ENCODE measurements at places on chromosomes 5 and 9. TPM values are rescaled to one million over a fixed set of nuclear protein-coding genes. Genes with fewer than 3 reads are reported as not detected.

Gene SLC4A9
- 2.5 TPM for total RNA-seq

GRCh38 chr9:126371007-126371870, 44.6 kb downstream of the MVB12B start:
- no peak for DNase-seq

DNA sequence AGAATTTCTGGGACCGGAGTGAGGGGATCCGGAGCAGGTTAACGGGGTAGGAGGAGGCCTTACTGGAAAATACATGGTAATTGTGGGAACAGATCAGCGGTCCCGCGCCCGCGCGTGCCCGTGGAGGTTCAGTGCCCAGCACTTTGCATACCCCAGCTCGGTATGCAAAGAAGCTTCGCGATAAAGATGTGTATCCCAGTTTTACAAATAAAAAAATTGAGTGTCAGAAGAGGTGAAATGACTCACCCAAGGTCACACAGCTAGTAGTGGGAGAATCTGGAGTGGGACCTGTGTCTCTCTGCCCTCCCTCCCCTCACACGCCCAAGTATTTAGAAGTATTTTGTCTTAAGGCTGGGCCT, 967 bp downstream of the NEURL1B start:
- no peak for DNase-seq

Gene VDAC1
- total RNA-seq, result 148 TPM

DNA sequence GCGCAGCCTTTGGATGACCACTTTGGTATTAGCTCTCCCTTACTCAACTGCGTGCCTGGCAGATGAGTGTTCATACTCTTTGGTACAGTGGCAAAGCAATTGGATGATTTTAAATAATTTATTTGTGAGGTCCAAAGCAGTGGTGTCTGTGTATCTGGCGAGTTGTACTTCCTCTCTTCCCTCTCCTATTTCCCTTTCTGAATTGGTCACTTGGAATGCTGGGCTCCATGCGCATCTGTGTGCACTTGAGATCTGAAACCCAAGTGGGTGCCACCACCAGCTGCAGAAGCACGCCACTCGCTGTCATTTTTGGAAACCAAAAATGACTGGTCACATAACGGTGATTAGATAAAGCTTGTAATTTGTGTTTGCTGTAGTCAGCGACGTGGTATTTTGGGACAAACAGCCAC, 386.0 kb upstream of the KLF4 start:
- DNase-seq, result no peak

DNA sequence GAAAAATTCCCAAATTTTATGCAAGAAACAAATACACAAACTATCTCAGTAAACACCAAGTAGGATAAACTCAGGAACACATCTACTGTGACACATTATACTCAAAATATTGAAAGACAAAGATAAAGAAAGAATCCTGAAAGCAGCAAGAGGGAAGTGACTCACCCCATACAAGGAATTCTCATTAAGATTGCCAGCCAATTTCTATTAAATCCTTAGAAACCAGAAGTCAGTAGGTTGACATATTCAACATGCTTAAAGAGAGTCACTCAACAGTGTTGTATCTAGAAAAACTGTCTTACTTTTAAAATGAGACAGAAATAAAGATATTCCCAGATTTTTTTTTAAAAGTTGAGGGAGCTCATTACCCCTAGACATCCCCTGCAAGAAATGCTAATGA, 15.5 kb downstream of the SPATA31E1 start:
- no peak for DNase-seq

DNA sequence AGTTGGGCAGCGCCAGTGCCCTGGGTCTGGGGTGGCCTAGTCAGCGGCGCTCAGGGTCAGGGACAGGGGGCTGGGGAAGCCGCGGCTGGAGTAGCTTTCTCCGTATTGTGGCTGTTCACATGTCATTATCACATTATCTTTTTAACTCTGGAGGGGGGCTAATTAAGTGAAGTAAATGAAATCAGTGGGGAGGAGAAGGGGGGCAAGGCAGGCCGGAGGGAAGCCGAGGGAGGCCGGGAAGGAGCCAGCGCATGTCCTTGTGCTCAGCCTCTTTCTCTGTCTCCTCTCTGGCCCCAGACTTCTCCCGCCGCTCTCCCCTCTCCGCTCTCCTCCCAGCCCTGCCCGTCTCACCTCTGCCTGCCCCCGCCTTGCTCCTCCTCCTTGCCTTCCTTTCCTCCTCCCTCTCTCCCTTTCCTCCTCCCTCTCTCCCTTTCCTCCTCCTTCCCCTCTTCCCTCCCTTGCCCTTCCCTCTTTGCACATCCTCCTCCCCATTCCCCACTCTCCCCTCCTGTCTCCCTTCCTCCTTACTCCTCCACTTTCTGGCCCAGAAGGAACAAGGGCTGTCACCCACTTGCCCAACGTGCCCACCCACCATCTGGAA, 38.7 kb downstream of the ASS1 start:
- no peak for DNase-seq

- no peak for DNase-seq
Observed at GRCh38 chr9:104506565-104506964, 2.5 kb downstream of the OR13F1 start.

GRCh38 chr9:131748411-131748955, 8.6 kb upstream of the RAPGEF1 start:
- DNase-seq, result no peak

Gene CYLC2
- not detected for total RNA-seq

Gene PIP5K1B
- 10.1 TPM for total RNA-seq

DNA sequence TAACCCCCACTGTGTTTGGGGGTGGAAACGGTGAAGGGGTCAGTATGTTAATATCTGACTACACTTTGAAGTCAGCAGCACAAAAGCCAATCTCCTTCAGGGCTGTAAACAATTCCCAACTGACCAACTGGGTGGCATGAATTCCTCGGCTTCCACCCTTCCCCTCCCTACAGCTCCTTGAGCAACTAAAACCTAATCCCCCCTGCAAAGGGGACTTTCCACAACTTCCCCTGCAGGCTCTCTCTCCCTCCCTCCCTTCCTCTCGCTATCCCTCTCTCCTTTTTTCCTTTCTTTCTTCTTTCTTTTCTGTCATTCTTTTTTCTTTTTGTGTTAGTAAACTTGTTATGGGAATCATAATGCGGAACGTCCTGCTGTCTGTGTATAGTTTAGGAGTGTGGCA, 65.1 kb upstream of the PTCH1 start:
- DNase-seq, result no peak

DNA sequence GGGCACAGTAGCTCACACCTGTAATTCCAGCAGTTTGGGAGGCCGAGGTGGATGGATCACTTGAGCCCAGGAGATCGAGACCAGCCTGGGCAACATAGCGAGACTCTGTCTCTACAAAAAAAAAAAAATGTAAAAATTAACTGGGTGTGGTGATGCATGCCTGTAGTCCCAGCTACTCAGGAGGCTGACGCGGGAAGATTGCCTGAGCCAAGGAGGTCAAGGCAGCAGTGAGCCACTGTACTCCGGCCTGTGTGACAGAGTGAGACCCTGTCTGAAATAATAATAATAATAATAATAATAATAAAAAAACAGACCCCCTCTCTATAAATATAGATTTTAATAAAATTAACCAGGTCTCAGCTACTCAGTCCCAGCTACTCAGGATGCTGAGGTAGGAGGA, 179.7 kb downstream of the AOPEP start:
- DNase-seq, result no peak

DNA sequence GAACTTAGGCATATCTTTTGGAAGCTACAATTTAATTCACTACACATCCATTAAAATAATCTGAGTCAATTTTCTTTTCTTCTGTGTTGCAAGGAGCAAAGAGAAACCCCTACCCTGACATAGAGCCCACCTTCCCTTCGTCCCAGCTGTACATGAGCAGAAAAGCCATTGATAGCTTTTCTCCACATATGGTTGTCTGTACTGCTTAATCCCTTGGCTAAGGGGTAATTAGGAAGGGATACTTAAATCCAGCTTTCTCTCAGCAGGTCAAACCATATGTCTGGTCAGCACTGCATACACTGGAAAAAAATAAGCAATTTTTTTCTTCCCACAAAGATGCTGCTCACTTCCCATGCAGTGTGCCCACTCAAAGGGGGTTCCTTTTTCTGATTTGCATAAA, 94.7 kb upstream of the RAD23B start:
- no peak for DNase-seq

DNA sequence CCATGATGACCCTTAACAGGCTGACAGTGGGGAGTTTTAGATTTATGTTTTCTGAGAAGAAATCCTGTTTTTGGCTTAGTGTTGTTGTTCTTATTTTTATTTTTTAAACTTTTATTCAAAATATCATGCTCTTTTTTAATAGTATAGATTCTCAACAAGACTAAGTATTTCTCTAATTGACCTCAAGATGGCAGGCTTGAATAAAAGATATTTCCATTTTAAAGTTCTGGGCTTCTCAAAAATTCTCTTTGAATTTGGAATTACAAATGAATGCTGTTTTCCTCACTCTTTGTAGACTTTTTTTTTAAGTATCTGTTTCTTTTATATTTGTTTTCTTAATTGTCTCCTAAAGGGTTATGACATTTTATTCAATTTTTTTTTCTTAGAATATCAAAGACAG, 50.0 kb upstream of the SH3GL2 start:
- DNase-seq, result no peak

Gene C5
- total RNA-seq, result 4.6 TPM

DNA sequence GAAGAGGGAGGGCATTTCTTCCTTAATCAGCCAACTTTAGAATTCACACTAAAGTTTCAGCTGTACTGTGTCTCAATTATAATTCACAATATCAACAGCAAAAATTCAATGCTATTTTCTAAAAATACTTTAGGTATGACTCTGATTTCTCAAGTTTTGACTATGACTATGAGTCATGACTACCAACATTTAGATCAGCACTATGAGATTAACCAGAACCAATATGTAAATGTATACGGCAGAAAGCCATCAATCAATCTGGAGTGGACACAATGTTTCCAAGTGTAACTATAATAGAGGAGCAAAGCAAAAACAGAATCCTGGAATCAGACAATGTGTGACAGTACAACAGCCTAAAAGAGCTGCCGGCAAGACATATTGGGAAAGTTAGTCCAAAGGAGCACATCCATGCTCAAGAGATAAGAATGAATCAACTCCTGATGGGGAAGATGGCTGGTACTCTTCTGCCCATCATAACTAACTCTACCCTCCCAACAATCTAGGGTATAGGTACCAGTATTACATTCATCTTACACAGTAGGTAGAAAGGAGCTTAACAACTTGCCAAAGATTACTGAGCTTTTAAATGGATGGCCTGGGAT, 294.4 kb downstream of the SEMA5A start:
- no peak for DNase-seq

Gene FLT4
- 29.4 TPM for total RNA-seq

DNA sequence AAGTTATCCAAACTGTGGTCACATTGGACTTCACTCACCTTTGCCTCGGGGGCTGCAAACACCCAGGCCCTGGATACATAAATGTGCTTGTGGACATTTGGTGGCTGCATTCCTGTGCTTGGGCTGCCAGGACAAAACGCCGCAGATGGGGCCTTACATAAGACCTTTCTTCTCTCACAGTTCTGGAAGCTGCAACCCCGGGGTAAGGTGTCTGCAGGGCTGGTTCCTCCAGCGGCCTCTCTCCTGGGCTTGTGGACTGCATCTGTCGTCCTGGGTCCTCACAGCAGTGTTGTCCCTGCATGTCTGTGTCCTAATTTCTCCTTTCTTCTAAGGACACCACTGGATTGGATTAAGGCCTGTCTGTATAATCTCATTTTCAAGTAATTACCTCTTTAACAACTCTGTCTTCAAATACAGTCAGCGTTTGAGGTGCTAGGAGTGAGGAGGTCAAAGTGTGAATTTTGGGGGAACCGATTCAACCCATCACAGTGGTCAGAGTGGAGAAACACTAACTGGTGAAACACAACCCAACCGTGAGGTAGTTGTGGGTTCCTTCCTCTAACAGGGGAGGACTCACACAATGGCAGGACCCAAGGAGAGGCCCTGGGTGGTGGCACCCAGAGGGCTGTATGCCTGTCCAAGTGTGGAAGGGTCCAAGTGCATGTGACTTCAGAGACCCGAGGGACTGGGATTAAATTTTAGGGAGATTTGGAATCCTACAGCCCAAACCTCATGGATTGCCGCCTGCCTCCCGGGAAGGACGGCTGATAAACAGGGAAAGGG, 415.6 kb downstream of the IRX2 start:
- DNase-seq, result no peak

Gene TRPM3
- total RNA-seq, result 11.4 TPM

Gene TAF1L
- total RNA-seq, result not detected

Gene PDGFRB
- total RNA-seq, result 104 TPM

DNA sequence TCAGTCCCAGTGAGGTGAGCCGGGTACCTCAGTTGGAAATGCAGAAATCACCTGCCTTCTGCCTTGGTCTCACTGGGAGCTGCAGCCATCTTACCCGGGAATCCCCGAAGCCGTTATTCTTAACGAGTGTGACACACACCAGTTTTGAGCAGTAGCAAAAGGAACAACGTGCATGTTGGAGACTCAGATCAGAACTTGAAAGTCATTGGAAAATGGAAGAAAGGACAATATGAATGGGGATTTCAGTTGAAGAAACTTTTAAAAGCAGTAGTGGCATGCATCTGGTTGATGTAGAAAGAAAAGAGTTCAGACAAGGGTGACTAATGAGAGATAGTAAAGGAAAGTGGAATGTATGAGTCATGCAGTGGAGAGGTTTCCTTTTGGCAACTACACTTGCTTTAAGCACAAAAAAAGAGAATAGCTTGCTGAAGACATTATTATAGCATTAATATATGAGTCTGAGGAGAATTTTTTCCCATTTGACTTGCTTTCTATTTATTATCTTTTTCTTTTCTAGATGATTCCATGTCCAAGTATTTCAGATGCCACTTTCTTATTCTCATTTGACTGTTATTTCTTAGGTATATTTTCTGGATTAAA, 44.4 kb upstream of the ANKDD1B start:
- peak; percentile 30 for DNase-seq

DNA sequence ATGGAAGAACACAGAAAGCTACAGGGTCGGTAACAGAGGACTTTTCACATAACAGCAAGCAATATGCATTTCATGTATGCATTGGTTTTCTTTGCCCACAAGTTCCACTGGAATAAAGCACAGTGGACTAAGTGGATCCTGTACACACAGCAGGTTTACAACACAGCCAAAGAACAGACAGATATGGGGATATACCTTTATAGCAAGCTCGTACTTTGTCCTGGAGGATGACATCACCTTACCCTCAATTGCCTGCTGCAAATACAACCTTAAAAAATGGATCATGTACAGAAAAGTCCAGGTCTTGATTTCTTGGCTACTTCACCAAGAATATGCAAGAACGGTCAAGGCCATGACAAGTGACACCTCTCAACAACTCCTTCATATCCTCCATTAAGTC, 1445.5 kb downstream of the MAT2B start:
- DNase-seq, result no peak

DNA sequence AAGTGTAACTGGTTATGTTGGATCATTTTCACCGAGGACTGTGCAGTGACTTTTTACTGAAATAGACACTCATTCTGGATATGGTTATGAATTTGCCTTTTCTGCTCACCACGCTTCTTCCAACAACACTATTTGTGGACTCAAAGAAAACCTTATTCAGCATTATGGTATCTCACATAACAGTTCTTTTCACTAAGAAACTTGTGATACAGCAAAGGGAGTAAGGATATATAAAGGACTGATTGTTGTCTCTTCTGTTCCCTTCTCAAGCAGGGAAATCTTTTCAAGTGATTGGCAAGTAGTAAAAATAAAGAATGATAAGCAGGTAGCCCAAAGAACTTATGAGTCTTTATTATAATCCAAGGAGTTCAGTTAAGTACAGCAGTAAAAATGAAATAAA, 131.5 kb upstream of the SV2C start:
- no peak for DNase-seq

Measured in kidney (tissue), 22 donors.